CD4-positive, alpha-beta T cell treated with Interleukin-2 at 100 ng/mL for 4 hours (primary cell): ENCODE measurements at places on chromosomes 3 and 15.

GRCh38 chr3:64343689-64344430, 118.6 kb upstream of the PRICKLE2 start:
- no peak for DNase-seq

GRCh38 chr3:18354701-18355100, 70.4 kb downstream of the SATB1 start:
- DNase-seq, result no peak

DNA sequence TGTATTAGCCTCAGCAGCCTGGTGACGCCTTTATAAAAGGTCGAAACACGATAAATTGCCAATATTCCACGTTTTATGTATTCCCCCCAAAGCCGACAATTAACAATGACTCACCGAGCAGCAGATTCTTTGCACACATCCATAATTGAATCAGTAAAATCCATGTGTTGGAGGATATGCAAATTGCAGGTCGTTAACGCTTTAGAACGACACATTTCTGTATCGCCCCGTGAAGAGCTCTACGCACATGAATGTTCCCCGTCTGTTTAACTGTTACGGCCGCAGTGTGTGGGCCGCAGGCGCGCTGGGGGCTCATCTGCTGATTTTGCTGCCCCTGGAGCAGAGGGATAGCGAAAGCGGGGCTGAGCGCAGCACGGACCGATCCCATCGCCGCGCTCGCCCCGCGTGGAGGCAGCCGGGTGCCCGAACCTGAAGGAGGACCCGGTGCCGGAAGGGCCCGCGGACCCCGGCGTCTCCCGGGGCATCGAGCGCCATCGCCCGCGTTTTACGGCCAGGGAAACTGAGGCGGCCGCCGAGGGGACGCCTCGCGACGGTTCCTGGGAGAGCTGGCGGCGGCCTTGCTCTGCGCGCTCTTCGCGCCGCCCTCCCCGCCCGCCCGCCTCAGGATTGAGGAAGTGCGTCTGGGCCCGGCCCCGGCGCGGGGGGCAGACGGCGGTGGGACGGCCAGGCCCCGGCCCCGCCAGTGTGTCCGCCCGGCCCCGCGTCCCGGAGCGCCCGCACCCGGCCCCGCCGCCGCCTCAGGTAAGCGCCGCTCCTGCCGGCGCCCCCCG, at the start of gene LRRK1:
Gene LRRK1, plus strand, starts transcription at position 668 of the 791 bp plus-strand sequence. CDS start 5,276 bp downstream, outside the sequence.
- no peak for DNase-seq

- DNase-seq, result no peak
Measured at GRCh38 chr3:168220556-168220955, 124.8 kb upstream of the GOLIM4 start.

- DNase-seq, result no peak
Measured at GRCh38 chr3:194330579-194330978, 20.5 kb downstream of the CPN2 start.

DNA sequence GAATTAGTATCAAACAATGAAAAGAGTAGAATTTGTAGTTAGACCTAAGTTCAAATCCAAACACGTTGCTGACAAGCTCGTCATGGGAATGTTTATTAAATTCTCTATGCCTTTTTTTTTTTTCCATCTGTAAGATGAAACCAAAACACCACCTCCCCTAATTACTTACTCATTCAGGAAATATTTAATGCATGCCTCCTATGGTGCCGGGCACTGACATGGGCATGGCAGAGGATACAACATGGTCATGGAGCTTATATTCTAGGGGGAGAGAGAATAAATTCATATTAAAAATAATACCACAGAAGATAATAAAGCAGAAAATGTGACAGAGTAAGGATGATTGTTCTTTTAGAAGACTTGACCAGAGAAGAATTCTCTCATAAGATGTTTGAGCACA, 215.8 kb downstream of the RYR3 start:
- DNase-seq, result no peak

DNA sequence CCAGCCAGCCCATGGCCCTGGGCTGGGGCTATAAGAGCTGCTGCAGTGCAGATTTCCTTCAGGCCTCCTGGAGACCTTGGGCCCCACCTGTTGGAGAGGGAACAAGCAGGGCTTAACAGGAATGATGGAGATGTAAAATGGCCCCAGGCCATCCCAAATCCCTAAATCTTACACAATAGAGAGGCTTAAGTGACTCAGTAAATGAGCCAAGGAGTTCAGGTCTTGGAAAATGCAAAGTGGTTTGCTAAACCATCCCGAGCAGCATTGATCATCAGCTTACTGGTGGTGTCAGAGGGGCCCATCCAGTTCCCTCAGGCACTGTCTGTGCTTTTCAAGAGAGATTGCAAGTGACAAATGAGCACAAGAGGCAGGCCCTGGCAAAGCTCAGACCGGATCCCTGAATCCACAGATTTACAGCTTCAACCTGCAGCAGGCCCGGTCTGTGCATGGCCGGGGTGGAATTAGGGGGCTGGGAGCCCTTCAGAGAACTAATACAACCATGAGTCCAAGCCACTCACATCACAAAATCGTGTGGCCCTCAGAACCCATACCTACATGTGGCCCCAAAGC, 325.4 kb downstream of the UACA start:
- DNase-seq, result no peak

GRCh38 chr3:51585197-51585596, 46.7 kb downstream of the RAD54L2 start:
- no peak for DNase-seq

GRCh38 chr3:50356553-50356952, 2.8 kb downstream of the TMEM115 start:
- no peak for DNase-seq

DNA sequence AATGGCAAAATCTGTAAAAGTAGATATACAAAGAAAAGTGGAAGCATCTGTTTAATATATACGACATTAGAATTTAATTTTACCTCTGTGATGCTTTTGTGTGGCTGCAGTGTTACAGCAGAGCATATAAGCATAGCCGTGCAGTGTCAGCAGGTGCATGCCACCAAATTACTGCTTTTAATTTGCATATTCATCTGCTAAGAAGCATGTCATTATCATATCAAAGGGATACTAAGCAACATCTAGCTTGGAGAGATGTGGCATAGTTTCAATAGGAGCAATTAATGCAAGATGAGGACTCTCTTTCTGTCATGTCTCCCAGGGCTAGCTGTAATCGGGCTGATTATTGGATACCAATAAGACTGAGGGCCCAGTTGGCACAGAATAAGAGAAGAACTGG, 214.4 kb upstream of the SOX2 start:
- DNase-seq, result no peak

GRCh38 chr3:16350597-16351318, 85.7 kb downstream of the OXNAD1 start:
- no peak for DNase-seq

DNA sequence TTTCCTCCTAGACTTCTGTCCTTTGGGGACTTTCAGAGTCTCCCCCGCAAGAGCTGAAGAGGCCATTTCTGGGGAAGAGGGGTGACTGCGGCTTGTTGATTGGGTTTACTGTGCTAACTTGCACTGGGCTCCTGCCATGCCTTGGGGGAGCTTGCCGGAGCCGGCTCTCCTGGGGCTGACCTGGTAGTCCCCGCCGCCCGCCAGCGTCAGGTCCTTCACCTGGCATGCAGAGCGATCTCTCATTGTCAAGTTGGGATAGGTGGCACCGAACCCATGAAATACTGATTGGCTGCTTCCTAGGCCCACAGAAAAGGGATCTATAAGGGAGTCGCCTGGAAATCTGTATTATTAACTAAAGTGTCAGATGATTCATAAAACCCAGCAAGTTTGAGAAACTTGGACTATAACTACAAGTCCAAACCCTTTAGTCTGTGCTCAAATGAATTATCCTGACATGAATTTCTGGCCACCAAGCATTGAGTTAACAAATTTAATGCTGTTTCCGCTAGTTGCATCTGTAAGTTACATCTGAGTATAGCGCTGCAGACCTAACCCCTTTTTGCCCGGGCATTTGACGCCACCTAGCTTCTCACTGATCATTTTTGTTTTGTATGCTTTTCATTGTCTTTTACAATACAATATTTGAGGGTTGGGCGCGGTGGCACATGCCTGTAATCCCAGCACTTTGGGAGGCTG, 607 bp upstream of the IMP3 start:
- DNase-seq, result peak; percentile 74

GRCh38 chr3:188280627-188281026, 126.7 kb downstream of the LPP start:
- DNase-seq, result no peak

GRCh38 chr3:178520451-178520850, 15.8 kb upstream of the KCNMB2 start:
- DNase-seq, result no peak

- no peak for DNase-seq
Measured at GRCh38 chr3:116056280-116056679, 389.0 kb downstream of the LSAMP start.

GRCh38 chr15:43469867-43470266, 23.1 kb downstream of the TP53BP1 start:
- DNase-seq, result no peak

DNA sequence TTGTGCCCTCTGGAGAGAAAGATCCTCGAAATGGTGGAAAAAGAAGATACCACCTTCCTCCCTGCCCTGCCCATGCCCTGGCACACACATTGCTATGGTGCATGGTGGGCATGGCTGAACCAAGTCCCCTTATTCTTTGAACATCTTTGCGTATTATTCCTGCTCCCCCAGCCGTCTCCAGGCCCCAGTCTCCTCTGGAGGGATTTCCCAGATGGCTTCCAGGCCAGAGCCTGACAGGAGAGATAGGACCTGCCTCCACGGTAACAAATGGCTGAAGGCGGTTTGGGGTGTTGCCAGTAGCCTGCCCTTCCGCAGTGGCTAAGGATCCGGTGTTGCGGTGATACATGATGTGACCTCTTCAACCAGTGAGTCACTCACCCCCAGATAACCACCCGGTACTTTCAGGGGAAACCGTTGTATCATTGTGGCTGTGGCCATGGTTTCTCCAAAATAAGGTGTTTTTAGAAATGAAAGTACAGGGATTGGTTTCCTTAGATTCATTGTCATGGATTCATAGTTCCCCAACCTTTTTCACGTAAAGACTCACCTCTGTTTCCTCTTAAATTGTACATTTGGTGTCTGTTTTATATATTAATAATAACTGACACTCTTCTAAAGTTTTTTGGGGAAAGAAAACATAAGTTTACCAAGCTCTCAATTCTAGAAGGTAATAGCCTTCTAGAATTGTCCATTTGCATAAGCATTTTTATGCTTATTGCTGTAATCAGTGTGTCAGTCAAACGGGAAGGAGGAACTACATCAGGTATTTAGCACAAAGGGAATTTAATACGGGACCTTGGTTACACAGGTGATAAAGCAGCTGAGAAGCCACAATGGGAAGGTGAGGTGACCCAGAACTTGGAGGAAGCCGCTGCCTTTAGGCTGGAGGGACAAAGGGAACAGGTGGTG, 25.9 kb downstream of the SMAD3 start:
- DNase-seq, result peak; percentile 84
